ENCODE measurements at places on chromosomes 6 and 20.

- DNase-seq: no peak
These were observed 6.2 kb downstream of the SEL1L2 start for GRCh38 chr20:13984211-13984610.

DNA sequence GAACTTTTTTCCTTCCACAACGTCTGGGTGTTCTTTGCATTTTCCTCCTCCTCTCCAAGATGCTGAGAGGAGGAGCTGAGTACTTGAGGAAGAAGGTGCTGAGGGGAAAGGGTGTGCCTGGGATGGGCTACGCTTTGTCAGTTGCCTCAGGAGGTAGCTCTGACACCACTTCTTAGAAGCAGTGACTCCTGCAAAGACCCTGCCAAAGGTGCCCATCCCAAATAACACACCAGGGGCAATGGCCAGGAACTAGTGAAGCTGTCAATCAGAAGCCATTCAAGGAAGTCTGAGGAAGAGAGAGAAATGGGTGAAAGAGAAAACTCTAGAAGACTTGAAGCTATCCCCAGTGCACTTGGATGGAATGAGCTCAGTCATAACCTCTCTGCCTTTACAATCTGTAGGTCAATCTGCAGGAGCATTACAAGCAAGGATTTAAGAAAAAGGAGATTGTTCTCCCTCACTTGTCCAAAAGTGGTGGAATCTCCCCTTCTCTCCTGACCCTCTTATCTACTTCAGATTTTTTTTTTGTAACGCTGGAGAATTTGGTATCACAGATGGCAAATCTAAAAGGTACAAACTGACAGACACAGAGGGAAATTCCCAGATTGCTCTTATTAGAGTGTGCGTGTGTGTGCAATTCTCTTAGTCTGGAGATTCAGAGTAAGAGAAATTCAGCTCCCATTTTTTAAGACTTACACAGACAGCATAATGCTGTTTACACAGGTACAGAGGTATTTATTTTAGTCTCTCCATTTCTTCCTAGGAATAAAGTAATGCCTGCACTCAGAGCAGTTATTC, 242.6 kb downstream of the GMPR start:
- DNase-seq: no peak

DNA sequence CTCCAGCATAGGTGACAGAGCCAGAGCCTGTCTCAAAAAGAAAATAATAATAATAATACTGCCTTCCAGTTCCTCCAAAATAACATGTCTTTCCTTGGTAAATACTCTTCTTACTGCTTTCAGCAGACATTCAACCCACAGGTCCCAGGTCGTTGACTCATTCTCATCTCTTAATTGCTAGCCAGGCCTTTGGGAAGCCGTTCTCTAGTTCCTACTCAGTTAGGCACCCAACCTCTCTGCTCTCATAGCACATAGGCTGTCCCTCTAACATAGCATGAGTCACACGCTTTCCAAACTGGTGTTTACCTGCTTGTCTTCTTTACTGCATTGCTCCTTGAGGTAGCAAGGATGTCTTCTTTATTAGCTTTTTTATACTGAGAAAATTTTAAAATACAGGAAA, 98.8 kb downstream of the LAMA2 start:
- no peak for DNase-seq

- DNase-seq: peak; percentile 14
These were observed 609 bp downstream of the OGFRL1 start for GRCh38 chr6:71289039-71289801.

GRCh38 chr6:112827793-112828192, 480.7 kb downstream of the RFPL4B start:
- DNase-seq: peak; percentile 18

DNA sequence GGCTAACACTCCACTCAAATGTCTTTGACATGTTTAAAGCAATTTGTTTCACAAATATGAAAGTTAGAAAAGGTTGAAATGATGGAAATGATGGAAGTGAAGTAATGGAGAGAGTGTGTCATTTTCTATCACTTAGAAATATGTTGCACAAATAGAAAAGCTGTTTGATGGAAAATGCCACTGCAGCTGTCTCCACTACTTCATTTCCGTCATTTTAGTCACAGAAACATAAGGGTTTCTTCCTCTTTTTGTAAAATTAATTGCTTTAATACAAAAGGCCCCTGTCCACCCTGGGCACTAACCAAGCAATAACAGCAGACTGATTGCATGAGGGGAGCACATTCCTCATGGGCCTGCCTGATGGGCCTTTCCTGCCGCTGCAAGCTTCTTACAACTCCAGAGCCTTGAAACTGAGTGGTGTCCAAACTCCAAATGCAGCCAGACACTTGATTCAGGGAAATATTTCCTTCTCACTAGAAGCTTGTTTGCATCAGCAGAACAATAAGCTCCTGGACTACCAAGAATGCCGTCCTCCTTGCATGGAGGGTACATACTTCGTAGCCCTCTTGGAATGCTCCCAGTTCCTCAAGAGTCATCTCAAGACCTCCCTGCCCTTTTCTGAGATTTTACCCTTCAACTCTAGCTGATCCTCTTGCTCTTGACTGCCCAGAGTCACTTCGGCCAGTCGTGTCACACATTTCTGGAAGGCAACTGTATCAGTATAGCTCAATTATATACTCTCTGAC, 36.1 kb downstream of the F13A1 start:
- no peak for DNase-seq

GRCh38 chr6:36195471-36196112, 952 bp upstream of the BRPF3 start:
- no peak for DNase-seq

GRCh38 chr20:51591871-51592270, 49.4 kb upstream of the NFATC2 start:
- DNase-seq: no peak

DNA sequence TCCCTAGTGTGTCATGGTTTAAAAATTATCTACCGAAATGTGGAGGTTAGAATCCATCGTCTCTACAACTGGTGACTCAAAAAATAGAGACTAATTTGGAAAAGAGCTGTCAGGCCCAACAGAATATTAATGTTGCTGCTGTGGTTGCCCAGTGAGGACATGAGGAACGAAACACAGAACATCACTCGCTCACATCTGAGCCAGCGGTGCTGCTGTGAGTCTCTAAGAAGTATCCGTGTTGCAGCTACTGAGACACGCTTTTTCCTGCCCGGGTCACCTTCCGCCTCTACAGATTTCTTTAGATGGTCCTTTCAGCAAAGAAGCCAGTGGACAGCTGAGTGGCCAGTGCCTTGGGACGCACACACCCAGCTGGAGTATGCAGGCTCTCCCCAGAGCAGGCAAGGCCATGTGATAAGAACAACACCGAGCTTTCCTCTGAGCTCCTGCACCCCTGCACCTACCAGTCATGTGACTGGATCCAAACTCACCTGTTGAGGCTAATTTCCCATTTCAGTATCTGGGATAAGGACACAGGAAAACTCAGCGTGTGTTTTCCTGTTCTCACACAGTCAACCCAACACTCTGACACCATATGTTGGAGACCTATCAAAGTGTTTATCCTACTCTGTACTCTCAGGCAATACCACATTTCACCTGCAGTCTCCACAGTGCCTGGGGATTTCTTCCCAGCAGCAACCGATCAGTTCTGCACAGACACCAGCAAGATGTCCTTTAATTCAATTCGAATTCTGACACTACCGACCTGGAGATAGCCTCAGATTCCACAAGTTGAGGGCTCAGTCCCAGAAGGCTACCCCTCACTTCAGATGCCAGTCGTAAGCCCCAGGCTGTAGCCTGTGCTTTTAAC, 119.0 kb upstream of the RPS6KA2 start:
- no peak for DNase-seq

DNA sequence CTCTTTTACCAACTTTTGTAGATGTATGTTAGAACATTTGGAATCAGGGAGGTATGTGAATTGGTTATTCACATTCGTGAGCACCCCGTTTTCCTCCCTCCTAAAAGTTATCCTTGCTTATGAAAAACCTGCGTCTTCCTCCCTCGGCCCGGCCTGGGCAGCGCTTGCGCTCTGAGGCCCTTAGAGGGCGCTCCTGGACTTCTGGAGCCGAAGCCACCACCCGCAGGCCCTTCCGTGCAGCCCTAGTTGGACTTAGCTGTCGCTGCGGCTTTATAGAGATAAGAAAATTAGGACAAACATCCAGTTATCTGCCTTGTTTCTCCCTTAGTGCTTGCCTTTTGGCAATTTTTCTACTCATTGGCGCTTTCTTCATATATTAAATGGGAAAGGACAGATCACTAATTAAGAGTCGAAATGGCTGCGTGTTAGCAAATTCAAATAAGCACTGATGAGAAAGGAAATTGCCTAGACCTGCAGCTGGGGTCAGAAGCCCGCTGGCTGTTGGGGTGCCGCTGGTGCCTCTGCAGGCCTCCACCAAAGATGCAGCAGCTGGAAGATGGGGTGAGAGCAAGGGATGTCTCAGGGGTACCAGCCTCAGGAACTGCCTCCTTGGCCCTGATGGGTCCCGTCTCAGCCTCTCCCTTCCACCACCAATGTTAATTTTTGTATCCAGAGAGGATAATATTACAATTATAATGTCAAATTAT, 5.2 kb downstream of the FNDC1 start:
- DNase-seq: peak; percentile 65

- DNase-seq: no peak
These were observed 69.7 kb upstream of the LY86 start for GRCh38 chr6:6518631-6519427.

DNA sequence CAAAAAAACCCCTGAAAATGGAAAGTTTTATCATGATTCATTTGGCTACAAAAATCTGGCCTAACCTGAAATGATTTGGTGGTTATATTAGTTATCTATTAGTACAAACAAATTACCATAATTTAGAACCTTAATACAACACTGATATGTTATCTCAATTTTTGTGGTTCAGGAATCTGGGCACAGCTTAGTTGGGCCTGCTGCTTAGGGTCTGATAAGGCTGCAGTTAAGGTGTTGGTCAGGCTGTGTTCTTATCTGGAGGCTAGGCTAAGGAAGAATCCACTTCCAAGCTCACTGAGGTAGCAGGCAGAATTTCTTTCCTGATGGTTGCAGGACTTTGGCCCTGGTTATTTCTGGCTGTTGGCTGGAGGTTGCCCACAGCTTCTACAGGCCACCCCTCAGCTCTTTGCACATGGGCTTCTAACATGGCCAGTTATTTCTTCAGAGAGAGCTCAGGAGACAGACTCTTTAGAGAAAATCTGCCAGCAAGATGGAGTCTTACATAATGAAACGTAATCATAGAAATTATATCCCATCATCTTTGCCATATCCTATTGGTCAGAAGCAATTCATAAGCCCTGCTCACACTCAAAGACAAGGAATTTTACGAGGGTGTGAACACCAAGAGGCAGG, 11.4 kb downstream of the TRIM38 start:
- no peak for DNase-seq

DNA sequence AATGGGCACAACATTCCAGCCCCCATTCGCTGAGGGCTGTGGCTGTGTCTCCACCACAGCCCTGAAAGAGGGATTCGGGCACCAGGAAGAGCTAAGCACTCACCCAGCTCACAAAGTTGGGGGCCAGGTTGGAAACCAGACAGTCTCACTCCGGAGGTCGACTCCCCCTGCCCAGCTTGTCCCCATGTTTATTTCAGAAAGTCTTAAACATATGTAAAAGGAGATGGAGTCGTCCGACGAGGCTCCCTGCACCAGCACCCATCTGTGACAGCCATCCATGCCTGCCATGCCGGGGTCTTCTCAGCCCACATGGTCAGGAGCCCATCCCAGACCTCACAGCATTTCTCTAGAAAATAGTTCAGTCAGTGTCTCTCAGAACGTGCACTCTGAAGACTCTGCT, 63.6 kb upstream of the STX16 start:
- no peak for DNase-seq

DNA sequence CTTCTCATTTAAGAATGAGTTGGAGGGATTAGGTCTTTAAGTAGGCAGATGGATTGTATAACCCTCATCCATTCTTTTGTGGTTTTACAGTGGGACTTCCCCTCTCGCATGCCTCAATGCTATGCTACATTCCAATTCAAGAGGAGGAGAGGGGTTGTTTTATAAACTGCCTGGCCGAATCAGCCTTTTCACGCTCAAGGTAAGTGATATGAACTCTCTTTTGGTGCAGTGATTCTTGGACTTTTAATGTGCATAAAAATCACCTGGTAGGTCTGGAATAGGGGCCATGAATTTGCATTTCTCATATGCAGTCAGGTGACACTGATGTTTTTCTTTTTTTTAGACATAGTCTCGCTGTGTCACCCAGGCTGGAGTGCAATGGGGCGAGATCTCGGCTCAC, 10.8 kb downstream of the ASXL1 start:
- DNase-seq: peak; percentile 75

GRCh38 chr6:7924867-7925266, 14.3 kb upstream of the TXNDC5 start:
- DNase-seq: no peak

- no peak for DNase-seq
These were observed 7.1 kb downstream of the L3MBTL1 start for GRCh38 chr20:43514648-43514999.

- no peak for DNase-seq
These were observed 33.8 kb upstream of the ZFAND3 start for GRCh38 chr6:37785663-37786270.

DNA sequence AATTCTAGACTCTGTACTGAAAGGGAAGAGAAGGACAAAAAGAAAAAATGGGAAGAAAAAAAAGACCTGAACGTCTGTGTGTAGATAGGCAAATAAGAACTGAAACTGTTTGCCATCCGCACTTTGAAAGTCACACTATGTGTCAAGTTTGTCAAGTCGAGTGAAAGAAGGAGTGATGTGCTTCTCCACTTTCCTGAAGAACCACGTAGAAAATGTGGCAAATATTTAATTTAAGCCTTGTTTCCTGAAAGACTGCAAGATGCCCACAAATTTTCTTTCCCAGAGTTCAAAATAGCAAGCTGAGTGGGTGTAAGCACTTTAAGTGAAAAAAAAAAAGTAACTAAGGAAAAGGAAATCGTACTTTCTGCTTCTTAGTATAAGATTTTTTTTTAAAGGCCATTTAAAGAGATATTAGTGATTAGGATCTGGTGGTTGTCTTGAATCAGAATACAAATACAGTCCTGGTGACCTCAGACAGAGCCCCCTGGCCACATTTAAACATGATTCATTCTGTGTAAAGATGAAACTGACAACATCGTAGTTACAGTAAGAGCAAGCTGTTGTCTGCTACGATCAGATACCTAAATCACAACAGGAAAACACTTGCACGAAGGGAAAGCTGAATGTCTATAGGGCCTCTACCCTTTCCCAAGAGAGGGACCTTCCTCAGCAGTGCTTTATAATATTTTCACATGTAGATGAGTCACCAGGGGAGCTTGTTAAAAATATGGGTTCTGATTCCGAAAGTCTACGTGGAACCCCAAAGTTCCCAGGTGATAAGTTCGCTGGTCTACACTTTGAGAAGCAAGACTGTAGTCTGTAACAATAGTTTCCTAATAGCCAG, 102.3 kb downstream of the HIVEP2 start:
- peak; percentile 82 for DNase-seq

DNA sequence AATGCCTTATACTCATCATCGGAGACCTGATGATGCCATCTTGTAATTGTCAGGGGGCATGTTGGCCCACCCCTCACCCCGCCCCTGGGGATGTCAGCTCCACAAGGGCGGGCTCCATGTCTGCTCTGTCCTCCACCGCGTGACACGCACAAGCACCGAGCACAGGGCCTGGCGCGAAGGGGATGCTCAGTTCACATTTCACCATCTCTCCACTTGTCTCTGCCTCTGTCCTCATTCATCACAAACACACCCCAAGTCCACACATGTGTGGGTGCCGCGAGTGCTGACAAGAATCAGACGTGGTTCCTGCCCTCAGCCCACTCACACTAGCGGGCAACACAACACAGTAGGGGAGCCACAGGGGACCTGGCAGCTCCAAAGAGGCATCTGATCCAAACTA, 151.2 kb upstream of the PTPN1 start:
- no peak for DNase-seq
